ENCODE measurements at places on chromosomes 6 and 20.

GRCh38 chr6:3135668-3136291 lies 17.3 kb downstream of the BPHL start:
- peak; percentile 75 for DNase-seq

DNA sequence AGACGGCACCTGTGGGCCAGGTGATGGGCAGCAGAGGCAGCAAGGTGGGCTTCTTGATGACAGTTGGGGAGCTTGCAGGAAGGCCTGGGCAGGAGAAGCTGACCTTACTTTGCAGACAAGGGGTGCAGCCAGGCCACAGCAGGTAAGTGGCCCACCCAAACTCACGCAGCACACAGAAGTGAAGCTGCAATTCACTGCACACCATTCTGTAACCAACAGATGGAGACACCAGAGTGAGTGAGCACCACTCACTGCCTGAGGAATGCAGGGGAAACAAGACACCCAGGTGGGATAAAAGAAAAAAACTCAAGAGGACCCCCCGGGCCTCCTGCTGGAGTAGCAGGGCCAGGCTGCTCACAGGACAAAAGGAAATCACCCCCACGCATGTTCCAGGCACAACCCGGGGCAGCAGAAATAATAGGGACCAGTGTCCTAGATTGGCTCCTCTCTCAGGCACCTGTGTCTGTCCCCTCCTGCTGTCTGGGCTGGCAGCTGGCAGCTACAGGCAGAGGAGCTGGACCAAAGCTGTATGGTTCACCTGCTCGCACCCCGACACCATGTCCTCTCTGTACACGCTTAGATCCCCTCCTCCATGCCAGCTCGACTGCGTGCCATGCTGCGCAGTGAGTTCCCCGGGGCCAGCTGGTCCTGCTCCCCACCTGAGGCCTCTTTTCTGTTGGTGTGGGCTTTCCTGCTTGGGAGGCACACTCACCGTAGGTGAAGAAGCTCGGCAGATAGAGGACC lies 4.9 kb downstream of the MTCH1 start:
- DNase-seq, result no peak

GRCh38 chr20:61527626-61528025 lies 275.6 kb downstream of the CDH4 start:
- no peak for DNase-seq

DNA sequence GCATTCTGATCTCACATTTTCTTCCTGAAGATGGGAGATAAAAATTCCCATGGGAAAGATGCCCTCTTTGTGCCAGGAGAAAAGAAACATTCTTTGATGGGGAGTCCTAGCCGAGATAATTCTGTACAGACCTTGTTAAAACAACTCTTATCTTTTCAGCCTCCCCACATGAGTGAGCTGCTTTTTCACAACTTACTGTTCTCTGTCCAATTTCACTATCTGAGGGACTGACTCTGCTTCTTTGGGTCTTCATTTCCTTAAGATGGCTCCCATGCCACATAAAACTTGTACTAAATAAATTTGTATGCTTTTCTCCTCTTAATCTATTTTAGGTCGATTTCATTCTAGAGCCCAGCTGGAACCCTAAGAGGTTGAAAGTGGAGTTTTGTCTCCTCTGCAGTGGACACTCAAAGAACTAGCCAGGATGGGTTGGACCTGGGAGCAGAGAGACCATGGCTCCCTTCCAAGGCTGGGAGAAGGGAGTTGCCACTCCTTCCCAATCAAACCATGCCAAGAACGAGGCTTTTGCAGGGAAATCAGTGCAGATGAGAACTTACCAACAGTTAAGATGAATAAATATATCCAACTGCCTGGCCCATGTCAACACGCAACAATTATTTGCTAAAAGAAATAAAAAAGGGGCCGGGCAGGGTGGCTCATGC lies 285.8 kb upstream of the SULF2 start:
- DNase-seq, result no peak

DNA sequence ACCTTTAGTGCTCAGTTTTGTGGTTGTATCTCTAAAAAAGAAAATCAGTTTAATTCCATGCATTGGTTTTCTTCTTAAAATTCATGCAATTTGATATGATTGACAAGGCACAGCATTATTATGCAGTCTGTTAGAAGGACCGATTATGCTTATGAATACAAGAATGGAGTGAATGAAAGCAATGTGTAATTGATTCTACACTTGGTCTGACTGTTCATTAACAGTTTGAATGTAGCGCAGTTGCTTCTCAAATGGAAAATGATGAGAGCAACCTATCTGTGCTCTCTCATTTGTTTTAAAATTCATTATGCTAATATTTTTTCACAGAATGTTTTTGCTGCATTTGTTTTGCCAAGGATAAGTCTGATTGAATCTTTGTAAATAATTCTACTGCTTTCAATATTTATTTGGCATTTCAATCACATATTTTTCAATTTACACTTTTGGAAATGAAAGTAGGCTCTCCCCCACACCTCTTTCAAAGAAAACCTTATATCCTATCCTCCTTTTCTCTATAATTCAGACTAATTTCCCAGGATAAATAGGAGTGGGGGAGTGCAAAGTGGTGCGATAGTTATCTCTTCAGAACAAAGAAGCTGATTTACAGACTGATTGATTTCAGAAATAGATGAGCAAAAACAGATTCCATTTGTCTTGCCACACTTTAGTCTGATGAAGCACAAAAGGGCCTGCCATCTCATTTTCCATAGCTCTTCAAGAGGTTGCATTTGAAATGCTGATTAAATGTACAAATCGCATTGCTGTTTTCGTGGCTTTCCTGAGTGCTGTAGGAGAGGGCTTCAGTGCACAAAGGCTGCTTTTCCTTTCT lies 885.3 kb upstream of the FLRT3 start:
- no peak for DNase-seq

DNA sequence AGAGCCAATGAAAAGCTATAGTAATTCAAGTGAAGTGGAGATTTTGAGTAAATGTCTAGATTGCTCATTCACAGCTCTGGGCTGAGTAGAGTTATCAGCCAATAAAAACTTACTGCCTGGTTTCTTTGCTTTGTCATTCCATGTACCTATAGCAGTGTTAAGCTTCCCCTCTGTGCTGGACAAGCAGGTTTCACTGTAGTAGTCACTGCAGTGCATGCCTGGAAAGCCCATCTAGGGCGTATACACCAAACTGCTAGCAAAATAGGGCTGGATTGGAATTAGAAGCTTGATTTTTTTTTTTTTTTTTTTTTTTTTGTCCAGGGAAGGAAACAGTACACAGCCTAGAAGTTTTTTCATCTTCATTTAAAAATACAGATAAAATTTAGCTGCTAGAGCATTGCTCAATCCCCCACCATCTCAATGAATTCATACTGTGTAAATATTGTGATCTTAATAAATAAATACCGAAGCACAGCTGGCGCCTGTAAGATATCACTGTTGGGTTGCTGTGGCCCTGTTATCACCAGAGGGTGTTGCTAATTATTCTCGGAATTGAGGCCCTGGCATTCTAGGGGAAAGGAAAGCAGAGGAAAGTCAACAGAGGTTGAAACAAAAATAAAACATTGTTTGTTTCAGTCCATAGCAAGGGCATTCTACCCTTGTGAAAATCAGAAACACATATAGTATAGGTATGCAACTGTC lies 968.5 kb upstream of the GJE1 start:
- peak; percentile 2 for DNase-seq

GRCh38 chr20:23349338-23350195 lies 1.0 kb upstream of the NXT1 start:
- DNase-seq, result no peak

GRCh38 chr6:80523010-80523409 lies 416.5 kb downstream of the BCKDHB start:
- no peak for DNase-seq

DNA sequence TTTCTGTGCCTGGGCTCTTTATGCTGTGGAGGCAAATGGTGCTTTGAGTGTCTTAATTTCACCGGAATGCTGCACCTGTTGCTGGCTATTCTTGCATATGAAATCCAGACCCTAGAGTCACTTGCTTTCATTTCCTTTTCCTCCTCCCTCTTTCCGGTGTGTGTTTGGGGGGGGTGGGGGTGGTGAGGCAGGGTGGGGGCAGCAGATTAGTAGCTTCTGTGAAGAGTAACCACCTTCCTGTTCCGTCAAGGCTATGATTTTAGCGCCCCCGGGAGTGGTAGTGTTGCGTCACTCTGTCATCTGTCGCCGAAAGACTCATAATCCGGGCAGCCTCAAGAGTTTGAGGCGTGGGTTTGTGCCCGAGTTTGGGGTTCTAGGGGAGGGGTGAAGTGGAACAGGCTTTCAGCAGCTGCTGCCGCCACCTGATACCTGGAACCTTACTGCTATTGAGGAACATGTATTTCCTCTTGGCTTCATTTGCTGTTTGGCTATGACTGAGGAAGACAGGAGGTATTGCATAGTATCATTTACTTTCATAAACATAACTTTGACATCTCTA lies 49.1 kb downstream of the UTRN start:
- DNase-seq, result no peak

DNA sequence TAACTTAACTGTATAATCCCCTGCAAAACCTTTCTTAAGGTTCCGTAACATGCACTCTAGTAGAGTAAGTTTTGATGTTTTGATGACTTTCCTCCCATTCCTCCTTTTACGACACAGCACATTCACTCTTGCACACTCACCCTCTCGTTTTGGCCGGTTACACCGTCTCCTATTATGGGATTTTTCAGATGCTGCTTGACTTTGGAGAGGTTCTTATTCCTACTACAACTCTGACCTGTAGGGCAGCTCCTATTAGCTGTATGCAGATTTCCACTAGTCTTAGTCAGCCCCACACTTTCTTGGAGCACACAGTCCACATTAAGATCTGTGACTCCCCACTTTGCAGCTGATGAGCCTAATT lies 223.7 kb upstream of the SYNCRIP start:
- DNase-seq, result no peak

GRCh38 chr20:22582386-22582963 lies 1.9 kb downstream of the FOXA2 start:
- DNase-seq, result no peak

DNA sequence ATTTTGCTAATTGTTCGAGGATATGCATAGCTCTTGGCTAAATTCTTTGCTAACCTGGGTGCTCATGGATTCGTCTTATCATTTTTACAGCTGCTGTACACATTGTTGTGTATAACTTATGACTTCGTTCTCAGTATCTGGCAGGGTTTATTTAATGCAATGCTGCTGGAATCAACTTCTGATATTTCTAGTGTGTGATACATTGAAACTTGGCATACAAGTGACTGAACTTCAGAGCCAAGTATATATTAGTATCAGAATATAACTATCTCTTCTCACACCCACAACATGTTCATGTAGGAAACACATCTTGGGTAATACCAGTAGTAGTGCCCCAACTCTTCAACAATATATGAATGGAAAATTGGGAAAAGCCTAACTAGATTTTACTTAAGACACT lies 764.2 kb downstream of the TENT5A start:
- no peak for DNase-seq

GRCh38 chr6:163751032-163751525 lies 336.6 kb downstream of the QKI start:
- DNase-seq, result no peak

DNA sequence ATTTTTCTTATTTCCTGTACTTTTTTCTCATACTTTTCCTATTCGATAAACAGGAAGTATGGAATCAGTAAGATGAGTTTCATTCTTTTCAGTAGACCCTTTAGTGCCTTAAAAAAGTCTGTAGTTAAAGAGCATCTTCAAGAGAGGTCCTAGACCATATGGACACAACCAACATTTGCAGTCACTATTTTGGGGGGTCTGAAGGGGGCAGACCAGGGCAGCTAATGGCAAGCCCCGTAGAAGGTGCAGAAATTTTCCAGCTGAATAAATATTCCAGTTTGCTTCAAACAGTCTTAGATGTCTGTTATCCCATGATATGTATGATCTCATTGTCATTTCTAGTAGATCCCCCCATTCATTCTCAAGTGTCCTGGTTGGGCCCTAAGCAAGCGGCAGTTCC lies 52.8 kb downstream of the MAP3K5 start:
- DNase-seq, result no peak

DNA sequence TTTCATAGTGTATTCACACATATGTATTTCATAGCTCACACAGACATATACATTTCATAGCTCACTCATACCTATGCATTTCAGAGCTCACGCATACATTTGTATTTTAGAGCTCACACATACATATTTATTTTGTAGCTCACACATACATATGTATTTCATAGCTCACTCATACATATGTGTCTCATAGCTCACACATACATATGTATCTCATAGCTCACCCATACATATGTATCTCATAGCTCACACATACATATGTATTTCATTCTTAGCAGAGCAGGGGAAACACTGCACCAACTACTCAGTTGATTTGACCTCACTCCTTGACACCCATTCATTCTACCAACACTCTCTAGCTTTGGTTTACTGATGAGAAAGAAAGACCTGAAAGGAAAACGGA lies 713.6 kb downstream of the QKI start:
- no peak for DNase-seq

GRCh38 chr20:4956200-4956810 lies 45.0 kb downstream of the SLC23A2 start:
- peak; percentile 50 for DNase-seq

DNA sequence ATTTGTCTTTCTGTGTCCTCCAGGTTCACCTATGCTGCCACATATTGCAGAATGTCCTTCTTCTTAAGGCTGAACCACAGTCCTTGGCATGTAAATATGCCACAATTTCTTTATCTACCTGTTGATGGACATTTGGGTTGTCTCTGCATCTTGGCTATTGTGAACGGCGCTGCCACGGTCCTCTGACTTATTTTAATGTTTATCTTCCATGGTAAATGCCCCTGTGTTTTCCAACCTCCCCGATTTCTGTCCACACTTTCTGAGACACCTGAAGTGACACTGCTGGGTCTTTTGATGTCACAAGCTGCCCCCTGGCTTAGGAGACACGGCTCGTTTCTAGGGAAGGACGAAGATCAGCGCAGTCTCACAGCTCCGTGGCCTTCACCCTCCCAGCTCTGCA lies 128.3 kb upstream of the PDE10A start:
- no peak for DNase-seq

- no peak for DNase-seq
Observed at GRCh38 chr20:13863244-13863643, 78.4 kb downstream of the NDUFAF5 start.

GRCh38 chr6:8080362-8081151 lies 16.4 kb upstream of the BLOC1S5 start:
- DNase-seq, result no peak

- no peak for DNase-seq
Observed at GRCh38 chr20:35968930-35969329, 540 bp downstream of the CNBD2 start.

DNA sequence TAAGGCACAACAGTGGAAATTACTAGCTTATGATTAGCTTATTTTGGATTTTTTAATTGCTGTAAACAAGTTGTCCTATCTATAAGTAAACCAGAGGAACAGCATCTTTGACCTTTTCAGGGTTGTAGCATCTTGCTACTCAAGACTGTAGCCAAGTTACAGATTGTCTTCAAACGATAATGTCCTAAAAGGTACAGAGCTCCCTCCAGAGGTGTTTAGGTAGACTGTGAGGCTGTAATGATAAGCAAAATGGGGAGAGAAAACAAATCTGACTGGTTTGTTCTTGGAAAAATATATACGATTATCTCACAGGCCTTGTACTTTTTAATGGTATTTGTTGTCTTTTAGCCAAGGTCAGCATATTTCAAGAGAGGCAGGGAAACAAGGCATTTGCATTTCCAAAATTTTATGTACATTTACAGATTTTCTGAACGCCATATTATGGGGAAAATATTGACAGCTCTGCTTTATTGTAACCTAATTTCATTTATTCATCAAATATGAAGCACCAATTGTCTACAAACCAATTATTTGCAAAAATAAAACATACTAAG lies 273.4 kb downstream of the MEI4 start:
- DNase-seq, result peak; percentile 2

GRCh38 chr6:54419885-54420284 lies 111.6 kb downstream of the TINAG start:
- DNase-seq, result no peak
